ENCODE measurements at places on chromosomes 7 and 10.

DNA sequence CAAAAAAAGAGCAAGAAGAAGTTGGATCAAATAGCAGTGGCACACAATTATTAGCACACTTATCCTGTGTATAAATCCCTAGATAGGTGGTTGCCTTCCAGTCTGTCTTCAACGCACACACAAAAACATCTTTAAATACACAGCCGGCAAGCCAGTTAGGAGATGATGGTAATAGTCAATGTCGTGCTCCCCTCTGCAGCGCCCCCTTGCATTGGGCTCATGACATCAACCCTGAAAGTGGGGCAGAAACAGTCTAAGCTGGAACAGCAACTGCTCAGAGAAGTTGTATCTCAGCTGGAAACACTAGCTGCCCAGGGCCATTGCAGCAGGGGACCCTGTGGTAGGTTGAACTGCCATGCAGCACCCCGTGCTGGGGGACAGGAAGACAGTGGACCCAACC lies 179.5 kb upstream of the YAE1 start:
- DNase-seq = no peak

DNA sequence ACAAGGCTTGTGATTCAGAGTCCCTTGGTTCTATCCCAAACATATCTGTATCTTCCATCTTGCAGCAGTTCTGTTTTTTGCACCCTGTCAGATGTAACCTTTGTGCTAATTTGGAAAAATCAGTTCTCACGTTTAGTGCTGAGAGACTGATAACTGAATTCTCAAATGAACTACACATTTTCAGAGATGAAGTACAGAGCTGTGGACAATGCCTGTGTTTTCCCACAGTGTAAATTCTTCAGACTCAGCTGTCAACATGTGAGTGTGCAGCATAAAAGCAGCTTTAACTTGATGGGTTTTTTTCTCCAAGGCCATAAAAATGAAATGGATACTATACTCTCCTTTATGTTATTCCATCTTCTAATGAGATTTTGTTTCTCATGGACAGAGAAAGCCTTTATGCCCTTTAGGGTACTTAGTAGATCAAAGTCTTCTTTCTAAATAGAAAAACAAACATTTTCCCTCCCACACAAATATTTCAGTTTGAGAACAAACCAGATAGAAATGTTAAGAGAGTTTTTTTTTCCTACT lies 150.9 kb downstream of the SEMA3A start:
- DNase-seq = no peak

DNA sequence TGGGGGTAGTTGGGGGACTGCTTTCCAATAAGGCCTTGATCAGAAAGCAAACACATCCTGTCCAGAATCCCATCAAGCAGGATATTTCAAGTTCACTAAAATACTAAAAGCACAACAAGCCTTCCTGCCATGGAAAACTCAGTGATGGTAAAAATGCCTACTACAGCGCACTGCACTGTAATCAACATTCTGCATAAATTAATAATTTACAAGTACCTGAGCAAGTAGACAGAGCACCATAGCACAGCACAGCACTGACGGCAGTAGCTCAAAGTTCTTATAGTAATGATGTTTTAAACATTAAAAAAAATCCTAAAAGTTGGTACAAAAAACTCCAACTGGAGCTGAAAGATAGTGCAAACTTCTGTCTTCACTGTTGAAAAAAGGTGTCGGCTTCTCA lies 120.5 kb downstream of the FANK1 start:
- DNase-seq = no peak

DNA sequence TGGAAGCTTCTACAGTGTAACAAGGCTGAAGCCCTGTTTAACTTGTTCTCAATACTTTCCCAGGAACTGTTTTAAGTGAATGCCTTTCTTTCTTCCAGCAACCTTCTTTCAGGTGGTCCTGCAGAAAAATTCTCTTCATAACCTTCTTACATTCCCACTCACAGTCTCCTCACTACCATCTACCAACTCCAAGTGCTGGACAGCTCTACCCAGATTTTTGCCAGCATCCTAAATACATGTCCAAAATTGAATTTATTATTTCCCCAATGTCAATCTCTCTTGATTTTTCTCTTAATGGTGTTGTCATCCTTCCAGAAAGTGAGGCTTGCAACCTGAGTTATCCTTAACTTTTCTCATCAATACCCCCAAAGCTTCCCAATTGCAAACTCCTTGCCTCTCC lies 48.2 kb downstream of the CFAP70 start:
- DNase-seq = no peak

DNA sequence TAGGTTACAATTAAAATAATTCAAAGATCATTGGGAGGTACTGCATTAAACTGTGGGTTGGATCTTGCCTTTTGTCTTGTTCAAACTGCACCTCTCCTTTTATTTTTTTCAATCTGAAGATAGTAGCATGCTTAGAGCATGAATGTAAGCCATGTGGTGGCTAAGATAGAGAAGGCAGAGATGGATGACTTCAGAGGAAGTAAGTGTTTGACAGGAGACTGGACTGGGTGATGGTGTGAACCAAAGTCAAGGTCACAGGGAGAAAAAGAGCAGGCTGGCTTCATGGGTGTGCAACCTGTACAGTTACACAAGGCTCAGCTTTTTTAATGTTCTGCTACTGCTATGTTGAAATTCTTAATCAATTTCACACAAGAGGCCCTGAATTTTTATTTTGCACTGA lies 85.6 kb downstream of the ZEB1 start:
- DNase-seq = no peak
